ENCODE measurements at places on chromosomes 7 and 10.

- no peak for DNase-seq
These were observed 28.2 kb downstream of the TACR2 start for GRCh38 chr10:69388488-69388887.

DNA sequence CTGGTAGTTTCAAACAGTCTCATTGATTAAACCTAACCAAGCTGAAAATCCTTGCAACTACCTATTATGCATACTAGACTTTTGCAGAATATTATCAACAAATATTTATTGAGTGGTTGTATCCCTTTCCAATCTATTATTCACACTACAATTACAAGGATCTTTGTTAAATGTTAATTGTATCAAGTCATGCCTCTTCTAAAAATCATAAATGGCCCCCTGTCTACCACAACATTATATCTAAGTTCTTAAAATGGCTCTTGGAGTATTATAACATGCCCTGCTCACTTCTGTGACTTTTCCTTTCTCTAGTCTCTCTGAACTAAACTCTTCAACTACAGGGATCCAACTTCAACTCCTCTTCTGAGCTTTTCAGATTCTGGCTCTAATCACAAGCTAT is 219.3 kb downstream of the IMMP2L start:
- DNase-seq, result no peak

DNA sequence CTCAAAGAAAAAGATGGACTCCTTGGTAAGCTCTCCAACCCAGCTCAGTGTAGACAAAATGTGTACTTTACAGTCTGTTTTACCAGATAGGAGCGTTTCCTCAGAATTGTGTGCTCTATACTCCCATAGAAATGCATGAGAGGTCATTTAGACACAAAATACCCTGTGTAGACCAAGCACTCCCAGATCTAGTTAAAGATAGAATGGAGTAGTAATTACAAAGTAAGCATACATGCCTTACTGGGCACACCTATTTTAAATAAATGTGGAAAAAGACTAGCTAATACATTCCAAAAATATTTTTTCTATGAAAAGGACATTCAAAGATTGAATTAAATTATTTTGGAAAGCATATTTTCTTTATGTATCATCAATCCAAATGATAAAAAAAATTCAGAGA is 271.9 kb upstream of the DGKB start:
- DNase-seq, result no peak

DNA sequence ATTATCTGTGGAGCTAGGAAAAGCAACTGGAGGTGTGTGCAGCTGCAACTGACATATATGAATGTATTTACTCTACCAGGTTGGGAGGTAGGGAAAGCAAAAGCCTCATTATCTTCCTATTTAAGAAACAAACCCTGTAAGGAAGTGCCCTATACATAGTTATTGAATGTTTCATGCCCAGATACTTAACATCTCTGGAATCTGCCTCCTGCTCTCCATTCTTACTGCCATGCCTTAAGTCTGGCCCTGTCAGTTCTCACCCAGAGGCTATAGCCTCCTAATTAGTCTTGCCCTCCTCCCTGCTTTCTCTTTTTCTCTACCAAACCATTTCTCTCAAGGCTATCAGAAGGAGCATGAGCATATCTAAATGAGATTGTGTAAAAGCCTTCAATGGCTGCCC is 542.6 kb upstream of the LRRN3 start:
- DNase-seq, result no peak

DNA sequence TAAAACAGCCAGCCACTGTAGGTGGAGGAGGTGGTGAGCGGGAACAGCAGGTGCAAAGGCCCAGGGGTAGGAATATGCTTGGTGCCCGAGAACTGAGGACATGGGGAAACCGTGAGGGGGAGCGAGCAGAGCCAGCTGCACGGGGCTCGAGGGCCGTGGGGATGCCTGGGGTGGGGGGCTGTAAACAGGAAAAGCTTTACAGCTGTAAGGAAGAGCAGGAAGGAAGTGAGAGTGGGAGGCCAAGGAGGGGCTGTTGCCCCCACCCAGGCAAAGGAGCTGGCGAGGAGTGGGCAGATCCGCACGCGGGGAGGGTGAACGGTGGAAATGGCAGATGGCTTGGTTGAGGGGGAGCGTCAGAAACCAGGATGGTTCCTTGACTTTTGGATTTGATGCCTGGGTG is 34.4 kb downstream of the ZMIZ1 start:
- no peak for DNase-seq

GRCh38 chr10:36608251-36608650 is 517.1 kb upstream of the ANKRD30A start:
- DNase-seq, result peak; percentile 50
